ENCODE measurements at places on chromosomes 12 and 14.

- DNase-seq: no peak
- H3K36me3 ChIP-seq: no peaks in the 10 kb centered on the region
- H3K27me3 ChIP-seq: no peaks in the 10 kb centered on the region
- H3K27ac ChIP-seq: no peak overlapping the region
- no peak overlapping the region for H3K4me3 ChIP-seq
Measured at GRCh38 chr12:75360920-75361319, 26.4 kb downstream of the GLIPR1L1 start.

GRCh38 chr12:101740980-101741379, 1.7 kb upstream of the SYCP3 start:
- DNase-seq: no peak
- H3K27ac ChIP-seq: no peak overlapping the region
- H3K4me3 ChIP-seq: no peak overlapping the region

DNA sequence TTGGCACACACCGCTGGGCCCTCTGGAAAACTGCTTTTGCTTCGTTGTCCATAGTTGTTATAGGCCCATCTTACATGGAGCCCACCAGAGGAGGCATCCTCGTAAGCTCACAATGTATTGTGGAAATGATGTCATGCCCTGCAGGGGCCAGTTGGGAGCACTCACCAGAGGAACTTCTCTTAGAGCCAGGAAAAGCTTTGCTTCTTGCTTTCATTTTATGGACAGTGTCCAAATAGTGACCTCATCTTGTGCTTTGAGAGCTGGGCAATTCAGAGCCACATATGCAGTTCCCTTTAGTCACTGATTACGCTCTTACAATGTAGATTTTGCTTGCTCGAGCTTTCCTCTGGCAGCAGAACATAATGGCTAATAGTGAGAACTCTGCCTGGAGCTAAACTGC, 275.6 kb downstream of the AACS start:
- no peak overlapping the region for H3K4me3 ChIP-seq
- H3K4me1 ChIP-seq: no peaks in the 10 kb centered on the region
- H3K27ac ChIP-seq: no peak overlapping the region
- H3K27me3 ChIP-seq: no peaks in the 10 kb centered on the region
- H3K36me3 ChIP-seq: no peaks in the 10 kb centered on the region
- peak; percentile 19 for DNase-seq

GRCh38 chr14:88748288-88748687, 44.5 kb downstream of the EML5 start:
- H3K36me3 ChIP-seq: no peaks in the 10 kb centered on the region
- H3K27ac ChIP-seq: no peak overlapping the region
- H3K4me3 ChIP-seq: no peak overlapping the region

DNA sequence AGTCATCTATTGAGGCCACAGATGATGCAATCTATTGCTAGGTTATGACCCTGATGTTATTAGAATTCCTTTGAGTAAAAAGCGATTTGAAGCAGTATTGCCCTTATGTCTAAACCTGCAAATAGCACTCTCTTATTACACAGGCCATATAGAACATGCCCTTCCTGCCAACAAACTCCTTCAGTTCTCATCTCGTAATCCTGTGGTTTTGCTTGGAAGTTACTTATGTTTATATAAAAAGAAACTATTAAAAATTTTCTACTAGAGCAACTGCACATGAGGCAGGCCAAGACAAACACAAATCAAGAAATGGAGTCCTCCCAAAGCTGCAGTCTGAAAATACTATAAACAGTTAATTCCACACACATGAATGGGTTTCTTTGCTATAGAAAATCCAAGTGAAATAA, 1200.2 kb downstream of the LRFN5 start:
- no peak overlapping the region for H3K4me3 ChIP-seq
- H3K27ac ChIP-seq: no peak overlapping the region
- H3K27me3 ChIP-seq: no peaks in the 10 kb centered on the region
- H3K36me3 ChIP-seq: no peaks in the 10 kb centered on the region
- no peaks in the 10 kb centered on the region for H3K4me1 ChIP-seq
- no peak for DNase-seq

- no peak overlapping the region for H3K27ac ChIP-seq
- no peaks in the 10 kb centered on the region for H3K36me3 ChIP-seq
- no peak for DNase-seq
- H3K27me3 ChIP-seq: no peaks in the 10 kb centered on the region
- H3K4me1 ChIP-seq: peaks cover 11% of the 10 kb centered on the region
Measured at GRCh38 chr14:56996721-56997399, 186.6 kb upstream of the OTX2 start.

- H3K36me3 ChIP-seq: no peaks in the 10 kb centered on the region
- no peak overlapping the region for H3K4me3 ChIP-seq
- peak; percentile 55 for DNase-seq
Measured at GRCh38 chr12:124626971-124627411, 59.6 kb upstream of the NCOR2 start.

DNA sequence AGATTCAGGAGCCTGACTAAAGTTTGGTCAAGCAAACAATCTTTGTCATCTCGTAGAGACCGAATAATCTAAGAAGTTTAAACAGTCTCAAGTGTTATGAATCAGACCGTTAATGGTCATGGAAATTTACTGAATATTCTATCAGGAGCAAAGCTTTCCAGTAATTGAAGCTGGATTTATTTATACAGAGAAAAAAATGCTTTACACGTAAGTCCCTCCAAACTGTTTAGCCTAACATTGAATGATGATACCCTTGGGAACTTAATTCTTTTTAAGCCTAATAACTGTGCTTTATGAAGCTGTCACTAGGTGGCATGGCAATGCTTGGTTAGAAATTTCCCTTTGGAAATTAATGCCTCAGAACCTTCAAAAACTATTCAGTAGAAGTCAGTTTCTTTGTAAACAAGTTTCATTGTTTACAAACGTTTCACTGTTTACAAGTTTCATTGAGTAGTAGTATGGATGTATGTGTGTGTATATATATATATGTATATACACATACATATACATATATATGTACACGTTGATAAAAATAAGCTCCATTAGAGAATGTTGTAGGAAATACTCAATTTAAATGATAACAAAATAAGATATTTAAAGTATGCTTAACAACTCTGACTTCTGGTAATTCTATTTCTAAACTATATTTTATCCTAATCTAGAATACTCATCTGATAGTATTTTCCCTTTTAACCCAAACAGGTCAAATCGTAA, 32.1 kb downstream of the DEPDC4 start:
- H3K36me3 ChIP-seq: no peaks in the 10 kb centered on the region
- H3K4me1 ChIP-seq: no peaks in the 10 kb centered on the region
- DNase-seq: no peak
- H3K27me3 ChIP-seq: no peaks in the 10 kb centered on the region

GRCh38 chr12:129053232-129053631, 200.0 kb downstream of the GLT1D1 start:
- H3K36me3 ChIP-seq: no peaks in the 10 kb centered on the region
- H3K27me3 ChIP-seq: no peaks in the 10 kb centered on the region
- no peak overlapping the region for H3K27ac ChIP-seq

GRCh38 chr14:90056826-90057225, 5.0 kb upstream of the KCNK13 start:
- no peak overlapping the region for H3K4me3 ChIP-seq
- no peak for DNase-seq
- H3K27ac ChIP-seq: no peak overlapping the region
- H3K4me1 ChIP-seq: no peaks in the 10 kb centered on the region
- no peaks in the 10 kb centered on the region for H3K27me3 ChIP-seq

GRCh38 chr12:88298761-88299242, 156.7 kb downstream of the TMTC3 start:
- H3K4me3 ChIP-seq: no peak overlapping the region
- no peak for DNase-seq
- no peaks in the 10 kb centered on the region for H3K36me3 ChIP-seq

- no peak overlapping the region for H3K4me3 ChIP-seq
- H3K27me3 ChIP-seq: no peaks in the 10 kb centered on the region
- no peaks in the 10 kb centered on the region for H3K36me3 ChIP-seq
- H3K27ac ChIP-seq: no peak overlapping the region
- no peak for DNase-seq
Measured at GRCh38 chr12:12590961-12591360, 20.7 kb upstream of the CREBL2 start.

DNA sequence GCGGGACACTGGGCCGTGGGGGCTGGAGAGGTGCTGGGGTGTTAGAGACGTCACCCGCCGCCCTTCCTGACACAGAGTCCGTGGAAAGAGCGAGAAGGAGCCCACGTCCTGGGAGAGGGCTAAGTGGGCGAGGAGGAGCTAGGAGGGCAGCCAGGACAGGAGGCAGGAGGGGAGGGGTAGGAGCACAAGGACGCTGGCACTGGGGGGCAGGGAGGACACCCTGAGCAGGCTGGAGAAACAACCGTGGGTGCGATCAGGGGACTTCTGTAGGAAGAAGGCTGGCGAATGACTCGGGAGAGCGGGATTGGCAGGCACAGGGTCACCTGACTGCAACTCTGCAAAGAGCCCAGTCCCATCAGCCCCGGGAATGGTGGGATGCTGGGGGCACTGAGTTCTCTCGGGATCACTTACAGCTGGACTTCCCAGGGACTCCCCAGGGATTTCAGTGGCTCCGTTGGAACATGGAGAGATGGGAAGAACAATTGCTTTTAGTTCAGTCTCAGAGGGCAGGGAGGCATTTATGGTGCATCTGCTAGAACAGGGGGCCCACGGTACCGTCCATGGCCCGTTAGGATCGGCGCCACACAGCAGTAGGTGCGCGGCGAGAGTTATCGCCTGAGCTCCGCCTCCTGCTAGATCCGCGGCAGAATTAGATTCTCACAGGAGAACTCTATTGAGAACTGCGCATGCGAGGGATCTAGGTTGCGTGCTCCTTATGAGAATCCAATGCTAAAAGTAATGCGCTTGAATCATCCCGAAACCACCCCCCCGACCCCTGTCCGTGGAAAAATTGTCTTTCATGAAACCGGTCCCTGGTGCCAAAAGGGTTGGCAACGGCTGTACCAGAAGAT, 24.3 kb downstream of the UBR7 start:
- no peak for DNase-seq
- no peak overlapping the region for H3K4me3 ChIP-seq
- H3K4me1 ChIP-seq: no peaks in the 10 kb centered on the region
- no peak overlapping the region for H3K27ac ChIP-seq
- H3K36me3 ChIP-seq: peaks cover 19% of the 10 kb centered on the region
- H3K27me3 ChIP-seq: no peaks in the 10 kb centered on the region

DNA sequence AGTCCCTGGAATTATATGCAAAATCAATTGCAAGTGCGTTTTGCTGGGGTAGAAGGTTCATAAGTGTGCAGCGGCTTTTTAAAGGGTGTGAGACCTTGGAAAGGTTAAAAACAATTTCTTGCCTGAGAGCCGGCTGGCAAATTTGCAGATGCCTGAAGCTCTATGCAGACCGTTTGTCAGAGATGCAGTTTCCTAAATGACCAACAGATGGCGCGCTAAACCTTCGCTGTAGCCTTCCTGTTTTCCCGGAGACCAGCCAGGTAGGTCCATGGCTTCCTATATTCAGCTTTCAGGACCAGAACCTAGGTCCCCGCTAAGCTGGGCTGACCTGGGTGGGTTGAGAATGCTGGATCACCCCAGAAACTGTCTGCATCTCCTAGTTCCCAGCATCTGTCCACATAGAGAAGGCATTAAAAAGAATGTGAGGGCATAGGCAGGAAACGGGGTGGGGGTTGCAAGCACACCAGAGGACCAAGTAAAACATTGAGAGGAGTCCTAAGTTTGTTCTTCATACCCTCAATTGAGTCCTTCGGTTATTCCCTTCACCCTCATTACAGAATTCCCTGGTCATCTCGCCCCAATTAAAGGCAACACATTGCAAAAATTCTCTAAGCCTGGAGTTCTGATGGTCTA, 5.7 kb upstream of the NOS1 start:
- no peak overlapping the region for H3K4me3 ChIP-seq
- H3K36me3 ChIP-seq: no peaks in the 10 kb centered on the region
- H3K4me1 ChIP-seq: no peaks in the 10 kb centered on the region
- no peak overlapping the region for H3K27ac ChIP-seq
- H3K27me3 ChIP-seq: peaks cover 3% of the 10 kb centered on the region

DNA sequence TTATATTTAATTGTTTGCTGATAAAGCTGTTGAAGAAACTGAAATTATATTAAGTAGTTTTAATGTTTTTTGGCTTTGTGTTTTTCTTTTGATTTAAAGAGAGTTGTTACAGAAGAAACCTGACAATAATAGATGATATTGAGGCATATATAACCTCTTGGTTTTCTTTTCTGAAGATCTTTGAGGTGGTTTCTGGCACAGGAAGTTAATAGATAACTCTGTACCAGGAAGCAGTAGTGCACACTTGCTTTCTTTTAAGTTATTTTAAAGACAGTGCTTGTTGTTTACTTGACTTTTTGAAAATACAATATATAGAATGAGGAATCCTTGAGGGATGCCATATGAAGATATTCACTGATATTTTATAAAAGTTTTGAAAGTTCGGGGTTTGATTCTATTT, 209.0 kb upstream of the FBXO33 start:
- no peak overlapping the region for H3K4me3 ChIP-seq
- no peak for DNase-seq
- no peak overlapping the region for H3K27ac ChIP-seq
- H3K4me1 ChIP-seq: no peaks in the 10 kb centered on the region
- H3K27me3 ChIP-seq: no peaks in the 10 kb centered on the region
- H3K36me3 ChIP-seq: no peaks in the 10 kb centered on the region

DNA sequence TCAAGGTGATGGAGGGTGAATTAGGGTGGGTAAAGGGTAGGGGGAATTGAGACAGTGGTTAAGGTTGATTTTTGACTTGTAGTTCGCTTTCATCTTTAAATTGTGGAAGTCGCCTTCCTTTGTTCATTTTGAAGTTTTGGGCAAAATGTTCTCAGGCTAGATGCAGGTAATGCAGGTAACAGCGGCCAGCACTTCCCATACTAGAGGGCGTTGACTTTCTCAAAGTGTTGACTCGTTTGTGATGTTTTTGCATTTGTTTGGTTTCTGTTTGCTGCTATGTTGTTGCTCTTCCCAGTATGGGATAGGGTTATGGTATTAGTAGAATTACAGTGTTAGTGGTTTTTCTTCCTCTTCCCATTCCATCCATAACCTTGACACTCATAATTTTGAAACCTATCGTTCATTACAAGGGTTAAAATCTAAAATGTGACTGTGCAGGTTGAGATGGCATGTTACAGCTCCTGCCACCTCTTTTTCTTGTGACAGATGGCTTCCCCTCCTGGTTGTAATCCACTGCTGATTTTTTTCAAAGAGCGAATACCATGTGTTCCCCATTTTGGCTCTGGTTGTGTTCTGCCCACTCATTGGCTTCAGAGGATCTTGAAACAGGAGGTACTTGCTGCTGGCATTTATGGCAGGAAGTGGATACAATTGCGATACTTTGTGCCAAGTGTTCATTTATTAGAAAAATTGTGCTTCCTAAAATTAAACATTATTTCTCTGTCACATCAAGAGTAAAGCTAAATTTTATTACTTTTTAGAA, 57.1 kb downstream of the ERC1 start:
- H3K27me3 ChIP-seq: no peaks in the 10 kb centered on the region
- H3K4me1 ChIP-seq: peaks cover 5% of the 10 kb centered on the region
- H3K36me3 ChIP-seq: no peaks in the 10 kb centered on the region
- no peak for DNase-seq

GRCh38 chr12:47730341-47730744, 5.1 kb upstream of the ENDOU start:
- peak overlapping the region; percentile 34 for H3K27ac ChIP-seq
- peak; percentile 66 for DNase-seq
- H3K27me3 ChIP-seq: no peaks in the 10 kb centered on the region
- no peaks in the 10 kb centered on the region for H3K36me3 ChIP-seq
- no peak overlapping the region for H3K4me3 ChIP-seq
- H3K4me1 ChIP-seq: peaks cover 24% of the 10 kb centered on the region
